Spinal cord (tissue), 10 donors: ENCODE measurements at places on chromosomes 2 and 18. TPM values are rescaled to one million over a fixed set of nuclear protein-coding genes. Genes with fewer than 3 reads are reported as not detected.
A peak's percentile ranks its signal among the peaks of the same experiment; 100 is the strongest.

DNA sequence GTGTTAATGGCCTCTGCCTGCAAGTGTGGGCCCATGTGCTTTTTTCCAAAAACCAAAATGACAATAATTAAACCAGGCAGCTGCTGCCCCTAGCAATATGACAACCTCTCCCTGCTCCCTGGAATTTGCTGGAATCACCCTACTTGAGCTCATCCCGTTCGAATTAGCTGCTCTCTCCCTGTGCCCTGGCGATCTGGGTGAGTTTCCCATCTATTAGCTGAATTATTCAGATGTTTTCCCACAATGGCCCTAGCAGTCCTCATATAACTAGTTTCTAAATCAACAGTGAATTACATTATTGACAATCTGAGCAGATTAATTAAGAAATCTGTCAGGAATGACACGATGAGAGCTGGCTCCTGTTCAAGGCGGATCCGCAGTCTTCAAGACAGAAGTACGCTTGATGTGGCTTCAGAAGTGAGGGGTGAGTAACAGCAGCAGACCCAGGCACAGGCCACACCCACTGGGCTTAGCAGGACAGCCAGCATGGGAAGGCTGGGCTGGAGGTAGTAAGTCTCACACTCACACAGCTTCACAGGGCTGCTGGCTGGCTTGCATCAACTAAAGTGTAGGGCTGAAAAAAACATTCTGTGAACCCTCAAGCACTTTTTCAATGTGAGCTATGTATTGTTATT, 366.2 kb upstream of the ID2 start:
- DNase-seq = no peak

DNA sequence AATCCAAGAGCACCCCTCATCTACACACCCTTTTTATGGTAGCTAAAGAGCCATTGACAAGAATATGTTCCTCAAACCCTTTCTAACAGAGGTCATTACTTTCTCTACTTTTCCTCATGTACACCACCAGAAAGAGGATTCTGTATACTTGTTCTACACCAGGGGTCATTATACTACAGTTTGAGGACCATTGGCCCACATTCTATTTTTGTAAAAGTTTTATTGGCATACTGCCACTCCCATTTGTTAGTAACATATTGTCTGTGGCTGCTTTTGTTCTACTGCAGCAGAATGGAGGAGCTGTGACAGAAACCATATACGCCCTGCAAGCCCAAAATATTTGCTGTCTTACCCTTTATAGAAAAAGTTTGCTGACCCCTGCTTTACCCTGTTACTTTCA, 14.3 kb downstream of the HTR2B start:
- DNase-seq = no peak

DNA sequence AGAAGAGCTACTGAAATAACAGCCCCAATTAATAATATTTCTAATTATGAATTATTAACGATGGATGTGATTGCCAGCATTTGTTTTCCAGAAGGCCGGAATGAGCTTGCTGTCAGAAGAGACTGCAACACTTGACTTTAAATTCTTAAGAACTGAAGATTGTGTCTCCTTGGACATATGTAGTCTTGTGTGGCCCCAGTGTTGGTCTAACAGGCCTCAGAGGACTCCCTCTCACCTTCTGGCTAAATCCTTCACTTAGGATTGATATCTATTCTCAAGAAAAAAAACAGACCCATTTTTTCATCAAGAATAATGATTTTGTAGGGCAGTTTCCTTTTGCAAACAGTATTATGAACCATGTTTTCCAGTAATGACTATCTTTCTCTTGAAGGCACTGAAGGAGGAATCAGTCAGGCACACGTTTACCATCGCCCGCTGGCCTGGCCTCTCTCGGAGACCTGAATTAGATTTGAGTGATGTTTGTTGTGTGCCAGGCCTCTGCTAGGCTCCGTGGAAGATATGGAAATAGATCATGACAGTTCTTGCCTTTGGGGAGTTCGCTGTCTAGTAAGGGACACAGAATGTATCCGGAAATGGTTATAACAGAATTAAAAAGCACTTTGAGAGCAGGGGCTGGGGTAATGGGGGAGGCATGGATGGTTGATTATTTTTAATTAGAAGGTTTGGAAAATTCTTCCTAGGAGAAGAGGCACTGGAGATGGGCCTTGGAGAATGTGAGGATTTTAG, 258.0 kb downstream of the MYCN start:
- DNase-seq = no peak

GRCh38 chr2:181123798-181124231, 143.4 kb downstream of the UBE2E3 start:
- DNase-seq = no peak

DNA sequence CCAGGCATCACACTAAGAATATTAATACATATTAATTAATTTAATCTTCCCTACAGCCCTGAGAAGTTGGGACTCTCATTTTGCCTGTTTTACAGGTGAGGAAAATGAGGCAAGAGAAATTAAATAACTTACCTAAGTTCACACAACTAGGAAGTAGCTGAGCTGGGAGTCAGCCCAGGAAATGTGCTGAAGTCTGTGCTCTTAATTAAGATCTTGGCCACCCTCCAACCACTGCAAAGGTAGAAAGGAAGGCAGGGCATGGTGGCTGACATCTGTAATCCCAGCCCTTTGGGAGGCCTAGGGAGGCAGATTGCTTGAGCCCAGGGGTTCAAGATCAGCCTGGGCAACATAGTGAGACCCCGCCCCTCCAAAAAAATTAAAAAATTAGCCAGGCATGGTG, 12.9 kb upstream of the MGAT4A start:
- DNase-seq = no peak

GRCh38 chr2:88167740-88168139, 2.4 kb upstream of the THNSL2 start:
- DNase-seq = no peak

DNA sequence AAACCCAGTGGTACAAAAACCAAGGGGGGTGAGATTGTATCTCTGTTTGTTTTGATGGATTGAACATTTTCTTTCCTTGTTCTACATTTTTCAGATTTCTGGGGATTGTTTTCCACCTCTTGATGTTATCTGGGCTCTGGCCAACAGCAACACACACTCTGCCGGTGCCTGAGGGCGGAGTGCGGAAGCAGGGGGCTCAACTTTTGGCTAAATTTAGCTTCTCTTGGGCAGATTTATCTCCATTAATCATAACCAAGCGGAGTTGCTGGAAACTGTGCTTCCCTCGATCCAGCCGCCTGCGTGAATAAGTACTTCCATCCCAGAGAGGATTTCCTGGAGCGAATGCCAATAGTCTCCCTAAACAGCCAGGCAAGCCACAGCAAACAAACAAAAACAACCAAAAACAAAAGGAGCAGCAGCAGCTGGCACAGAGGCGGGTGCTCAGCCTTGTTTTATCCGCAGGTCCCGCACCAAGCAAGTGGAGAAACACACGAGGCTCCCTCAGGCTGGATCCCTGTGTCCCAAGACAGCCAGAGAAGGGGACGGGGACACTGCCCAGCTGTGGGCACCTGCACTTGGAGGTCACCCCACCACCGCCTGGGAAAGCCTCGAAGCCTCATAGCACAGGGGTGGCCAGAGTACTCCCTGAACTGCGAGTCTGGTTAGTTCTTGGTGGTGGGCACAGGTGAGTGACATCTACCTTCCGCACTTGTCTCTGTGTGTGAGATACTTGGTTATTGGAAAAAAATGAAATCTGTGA, 143.4 kb downstream of the NDUFA10 start:
- DNase-seq = peak; percentile 65

- peak; percentile 10 for DNase-seq
Observed at GRCh38 chr2:104050656-104051242, 803.2 kb upstream of the POU3F3 start.

- no peak for DNase-seq
Observed at GRCh38 chr2:170819680-170820664, 3.3 kb downstream of the GAD1 start.

DNA sequence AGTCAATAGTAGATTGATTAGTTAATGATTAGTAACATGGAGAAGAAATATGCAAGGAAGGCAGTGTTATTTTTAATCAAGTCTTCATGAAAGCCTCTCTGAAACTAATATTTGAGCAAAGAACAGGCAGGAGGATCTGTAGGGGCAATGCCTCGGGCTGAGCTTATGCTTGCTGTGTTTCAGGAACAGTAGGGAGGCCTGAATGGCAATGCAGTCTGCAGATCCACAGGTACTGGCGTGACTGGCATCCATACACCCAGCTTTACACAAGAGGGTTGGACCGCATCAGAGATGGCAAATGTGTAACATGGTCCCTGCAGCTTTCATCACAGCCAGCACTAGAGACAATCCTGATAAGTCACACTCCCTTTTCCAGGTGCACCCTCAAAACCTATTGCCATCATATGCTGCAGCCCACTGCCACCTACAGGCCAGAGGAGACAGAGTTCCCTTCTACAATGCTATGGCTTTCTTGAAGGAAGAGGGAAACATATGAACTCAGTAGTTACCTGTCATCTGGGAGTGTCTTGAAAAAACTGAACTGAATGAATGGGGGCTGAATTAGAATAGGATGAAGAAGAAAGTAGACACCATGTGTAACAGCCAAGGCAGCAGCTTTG, 582.4 kb upstream of the RAB6C start:
- DNase-seq = peak; percentile 40

DNA sequence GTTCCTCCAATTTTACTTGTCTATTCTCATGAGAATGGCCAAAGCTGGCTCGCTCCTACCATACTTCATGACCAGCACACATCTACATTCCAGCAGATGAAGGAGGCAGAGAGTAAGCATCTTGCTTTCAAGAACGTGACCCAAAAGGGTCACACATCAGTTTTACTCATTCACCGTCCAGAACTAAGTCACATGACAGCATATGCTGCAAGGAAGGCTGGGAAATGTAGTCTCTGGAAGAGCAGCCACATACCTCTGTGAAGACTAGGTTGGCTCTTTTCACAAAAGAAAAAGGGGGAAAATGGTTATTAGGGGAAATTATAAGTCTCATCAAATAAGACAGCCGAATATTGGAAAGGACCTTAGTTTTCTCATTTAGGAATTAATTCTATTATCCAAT, 835.3 kb downstream of the EPHA4 start:
- no peak for DNase-seq

DNA sequence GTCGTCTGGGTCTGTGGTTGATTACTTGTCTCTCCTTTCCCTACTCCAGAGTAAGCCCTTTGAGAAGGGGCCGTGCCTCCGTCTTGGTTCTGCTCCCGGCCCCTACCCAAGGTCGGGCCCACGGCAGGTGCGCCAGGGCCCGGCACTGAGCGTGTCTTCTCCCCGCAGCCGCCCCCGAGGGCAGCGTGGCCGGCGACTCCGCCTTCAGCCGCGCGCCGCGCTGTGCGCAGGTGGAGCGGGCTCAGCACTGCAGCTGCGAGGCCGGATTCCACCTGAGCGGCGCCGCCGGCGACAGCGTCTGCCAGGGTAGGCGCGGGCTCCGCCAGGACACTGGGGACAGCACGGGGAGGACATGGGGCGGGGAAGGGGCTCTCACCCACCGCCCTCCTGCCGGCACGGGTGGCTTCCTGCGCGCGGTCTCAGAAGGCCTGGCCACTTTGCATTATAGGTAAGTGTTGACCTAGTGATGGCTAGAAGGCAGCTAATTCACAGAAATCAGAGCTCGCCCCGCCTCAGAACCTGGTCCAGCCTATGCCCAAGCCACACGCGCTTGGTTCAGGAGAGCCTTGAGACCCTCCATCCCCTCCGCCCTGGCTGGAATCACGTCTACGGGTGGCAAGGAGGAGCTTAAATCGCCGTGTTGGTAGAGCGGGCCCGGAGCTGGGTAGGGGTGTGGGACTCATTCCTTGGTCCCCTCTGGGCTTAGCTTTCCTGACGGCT, 43.5 kb downstream of the FBLN7 start:
- DNase-seq = no peak

DNA sequence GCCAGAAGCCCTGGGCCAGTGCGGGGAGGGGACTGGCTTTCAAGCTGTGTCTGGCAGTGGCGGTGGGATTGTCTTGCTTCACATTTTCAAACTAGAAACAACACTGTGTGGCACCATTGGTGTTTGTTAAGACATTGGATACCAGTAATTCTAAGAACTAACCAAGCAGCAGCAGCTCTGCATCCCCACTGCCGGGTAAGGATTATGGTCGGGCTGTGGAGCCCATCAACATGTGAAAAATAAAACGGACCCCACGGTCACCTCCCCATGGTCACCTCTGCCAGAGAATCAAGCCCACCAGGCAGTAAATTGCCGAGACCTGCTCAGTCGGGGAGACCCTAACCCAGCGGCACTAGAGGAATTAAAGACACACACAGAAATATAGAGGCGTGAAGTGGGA, 65.3 kb downstream of the C18orf63 start:
- DNase-seq = no peak

- DNase-seq = no peak
Observed at GRCh38 chr2:241489088-241489487, 19.3 kb downstream of the STK25 start.

GRCh38 chr18:6719910-6720683, 9.4 kb upstream of the ARHGAP28 start:
- DNase-seq = no peak

DNA sequence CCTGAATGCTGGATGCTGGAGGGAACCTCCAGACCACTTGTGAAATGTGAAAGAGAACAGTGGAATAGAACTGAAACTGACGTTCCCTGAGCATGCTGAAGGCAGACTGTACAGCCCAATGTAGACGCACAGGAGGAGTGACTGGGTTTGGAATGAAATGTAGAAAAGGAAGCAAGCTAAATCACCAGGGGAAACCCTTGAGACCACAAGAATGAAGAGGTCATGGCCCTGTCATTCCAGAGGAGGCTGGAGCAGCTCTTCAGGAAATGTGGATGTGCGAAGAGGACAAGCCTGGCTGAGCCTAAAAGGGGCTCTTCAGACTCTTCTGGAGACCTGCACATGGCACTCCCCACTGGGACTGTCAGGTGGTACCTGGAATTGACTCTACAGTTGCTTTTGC, 118.5 kb upstream of the ALPP start:
- no peak for DNase-seq

- DNase-seq = peak; percentile 15
Observed at GRCh38 chr2:41495050-41495449, 552.8 kb upstream of the PKDCC start.

The UGT1A8 gene
- not detected for polyA plus RNA-seq

The PLEK gene
- polyA plus RNA-seq = 8.5 TPM

The MEP1B gene
- polyA plus RNA-seq = 0.38 TPM

The MLPH gene
- polyA plus RNA-seq = 13.6 TPM
